Right ventricle myocardium superior (tissue), 1 donor: ENCODE measurements at places on chromosomes 1 and 21.
A peak's percentile ranks its signal among the peaks of the same experiment; 100 is the strongest.

DNA sequence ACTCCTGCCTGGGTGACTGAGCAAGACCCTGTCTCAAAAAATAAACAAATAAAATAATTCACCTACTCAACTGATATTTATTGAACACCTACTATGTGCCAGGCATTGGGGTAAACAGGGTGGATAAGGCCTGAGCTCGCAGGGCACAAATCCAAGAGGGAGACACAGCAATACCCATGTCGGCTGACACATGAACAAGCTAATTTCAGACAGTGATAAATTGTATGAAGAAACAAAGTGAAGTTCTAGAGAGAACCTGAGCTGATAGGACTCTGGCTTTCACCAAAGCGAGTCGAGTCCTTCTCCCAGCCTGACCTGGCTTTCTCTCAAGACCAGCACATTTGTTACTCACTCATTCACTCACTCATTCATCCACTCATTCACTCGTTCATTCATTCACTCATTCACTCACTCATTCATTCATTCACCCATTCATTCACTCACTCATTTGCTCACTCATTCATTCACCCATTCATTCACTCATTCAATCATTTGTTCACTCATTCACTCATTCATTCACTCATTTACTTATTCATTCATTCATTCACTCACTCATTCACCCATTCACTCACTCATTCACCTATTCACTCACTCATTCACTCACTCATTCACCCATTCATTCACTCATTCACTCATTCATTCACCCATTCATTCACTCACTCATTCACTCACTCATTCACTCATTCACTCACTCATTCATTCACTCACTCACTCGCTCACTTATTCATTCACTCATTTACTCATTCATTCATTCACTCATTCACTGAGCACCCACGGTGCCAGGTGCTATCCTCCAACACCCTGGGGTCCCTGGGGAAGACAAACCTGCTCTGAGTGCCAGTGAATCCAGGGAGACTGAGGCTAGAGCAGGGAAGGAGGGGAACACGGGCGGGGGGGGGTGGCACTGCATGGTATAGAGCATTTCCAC is 37.4 kb upstream of the CASZ1 start:
- no peak for DNase-seq

DNA sequence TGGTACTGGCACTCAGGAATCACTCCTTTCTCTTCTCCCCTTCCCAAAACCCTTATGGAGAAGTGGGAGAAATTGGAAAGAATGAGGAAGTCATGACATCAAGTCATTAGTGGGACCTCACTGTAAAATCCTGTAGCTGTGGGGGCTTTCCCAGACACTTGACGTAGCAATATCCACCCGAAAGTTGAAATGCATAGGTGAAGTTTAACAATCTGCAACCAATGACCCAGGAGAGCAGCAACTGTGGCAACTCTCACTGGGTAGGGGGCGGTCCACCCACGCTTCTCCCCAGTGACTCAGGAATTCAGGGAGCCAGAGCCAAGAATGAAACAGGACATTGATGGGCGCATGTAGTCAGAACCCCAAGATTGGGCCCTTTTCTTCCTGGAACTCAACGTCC is 27.0 kb downstream of the ABCA4 start:
- no peak for DNase-seq

DNA sequence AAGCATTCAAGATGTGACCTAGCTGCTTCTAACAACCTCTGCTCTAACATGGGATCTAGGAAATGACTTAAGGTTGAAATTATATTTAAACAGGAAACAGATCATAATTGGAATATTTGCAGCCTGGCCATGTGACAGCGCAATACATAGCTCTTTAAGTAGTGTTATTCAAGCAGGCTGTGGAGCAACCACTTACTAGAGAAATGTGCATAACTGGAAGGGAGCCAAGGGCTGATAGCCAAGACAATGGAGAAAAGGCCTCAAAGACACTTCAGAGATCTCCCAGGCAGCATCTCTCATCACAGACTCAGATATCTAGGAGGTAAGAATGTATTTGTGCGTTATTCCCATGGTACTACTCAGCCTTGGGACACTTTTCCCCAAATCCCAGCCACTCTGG is 823.0 kb upstream of the PRMT6 start:
- no peak for DNase-seq

DNA sequence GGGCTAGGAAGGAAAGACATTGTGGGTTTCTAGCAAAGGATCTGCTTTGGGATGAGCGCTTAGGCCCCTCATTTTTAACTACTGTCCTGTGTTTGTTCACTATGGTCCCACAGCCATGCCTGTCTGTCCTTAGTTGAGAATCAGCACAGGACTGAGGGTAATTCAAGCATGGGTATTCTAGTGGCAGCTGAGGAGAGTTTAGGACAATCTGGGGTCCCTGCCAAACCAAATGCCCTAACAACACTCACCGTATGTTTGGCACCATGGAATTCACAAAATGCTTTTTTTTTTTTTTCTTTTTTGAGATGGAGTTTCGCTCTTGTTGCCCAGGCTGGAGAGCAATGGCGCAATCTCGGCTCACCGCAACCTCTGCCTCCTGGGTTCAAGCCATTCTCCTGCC is 10.4 kb downstream of the ARHGEF11 start:
- DNase-seq, result no peak

DNA sequence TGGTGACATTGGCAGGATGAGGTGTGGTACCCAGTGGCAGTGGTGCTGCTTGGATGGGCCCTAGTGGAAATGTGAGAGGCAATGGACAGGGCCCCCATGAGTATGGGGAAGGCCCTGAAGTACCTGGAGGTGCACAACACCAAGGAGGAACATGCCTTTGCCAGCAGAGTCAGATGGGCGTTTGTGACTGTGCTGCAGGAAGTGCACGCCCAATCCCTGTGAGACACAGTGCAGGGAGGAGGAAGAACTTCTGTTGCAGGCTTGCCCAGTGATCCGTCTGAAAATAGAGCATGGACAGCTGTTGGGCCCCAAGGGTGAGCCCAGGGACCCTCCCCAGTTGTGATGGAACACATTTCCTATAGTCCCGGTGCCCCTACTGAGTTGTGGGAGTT is 42.7 kb downstream of the GJA5 start:
- DNase-seq, result no peak

GRCh38 chr1:160539990-160540858 is 17.2 kb upstream of the SLAMF6 start:
- no peak for DNase-seq

DNA sequence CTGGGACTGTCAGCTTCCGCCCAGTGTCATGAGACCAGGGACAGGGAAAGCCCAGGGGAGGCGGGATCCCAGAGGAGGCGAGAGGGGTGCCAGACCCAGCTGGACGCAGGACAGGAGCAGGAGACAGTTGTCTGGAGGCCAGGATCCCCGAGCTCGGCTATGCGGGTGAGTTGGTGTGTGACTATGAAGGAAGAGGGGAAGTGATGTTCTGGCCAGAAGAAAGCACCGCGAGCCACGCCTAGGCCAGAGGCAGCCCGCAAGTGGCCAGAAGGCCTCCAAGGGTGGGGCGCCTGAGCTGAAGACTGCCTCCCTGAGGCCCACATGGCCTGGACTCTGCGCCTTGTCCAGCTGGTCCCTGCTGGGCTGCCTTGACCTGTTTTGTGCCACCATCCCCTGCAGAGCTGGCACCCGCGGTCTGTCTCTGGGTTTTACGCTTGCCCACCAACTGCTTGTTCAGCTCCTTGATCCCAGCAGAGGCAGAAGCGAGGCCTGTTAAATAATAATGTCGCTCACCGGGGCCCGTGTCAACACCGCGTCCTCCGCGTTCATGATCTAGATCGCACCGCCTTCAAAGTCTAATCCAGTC is 85.2 kb upstream of the ACTL8 start:
- peak; percentile 67 for DNase-seq

GRCh38 chr1:92907949-92908684 is 53.1 kb downstream of the DIPK1A start:
- no peak for DNase-seq

GRCh38 chr1:177219554-177220458 is 49.0 kb downstream of the BRINP2 start:
- no peak for DNase-seq

DNA sequence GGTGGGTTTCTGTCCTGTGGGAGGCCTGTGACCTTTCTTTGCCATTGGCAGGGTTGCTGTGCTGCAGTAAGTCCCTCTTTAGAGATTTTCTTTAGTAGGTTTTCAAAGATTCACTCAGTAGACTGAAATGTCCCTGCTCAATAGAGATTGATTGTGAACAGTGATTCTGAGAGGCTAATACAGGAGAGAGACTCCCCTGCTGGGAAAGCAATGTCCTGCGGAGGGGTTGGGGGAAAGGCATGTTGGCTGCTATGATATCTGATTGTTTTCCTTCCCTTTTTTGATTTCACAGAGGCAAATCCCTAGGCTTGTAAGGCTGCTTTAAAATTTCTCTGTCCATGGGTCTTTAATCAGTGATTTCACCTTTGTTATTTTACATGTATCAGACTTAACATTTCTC is 589.9 kb downstream of the ADGRL2 start:
- DNase-seq, result no peak

DNA sequence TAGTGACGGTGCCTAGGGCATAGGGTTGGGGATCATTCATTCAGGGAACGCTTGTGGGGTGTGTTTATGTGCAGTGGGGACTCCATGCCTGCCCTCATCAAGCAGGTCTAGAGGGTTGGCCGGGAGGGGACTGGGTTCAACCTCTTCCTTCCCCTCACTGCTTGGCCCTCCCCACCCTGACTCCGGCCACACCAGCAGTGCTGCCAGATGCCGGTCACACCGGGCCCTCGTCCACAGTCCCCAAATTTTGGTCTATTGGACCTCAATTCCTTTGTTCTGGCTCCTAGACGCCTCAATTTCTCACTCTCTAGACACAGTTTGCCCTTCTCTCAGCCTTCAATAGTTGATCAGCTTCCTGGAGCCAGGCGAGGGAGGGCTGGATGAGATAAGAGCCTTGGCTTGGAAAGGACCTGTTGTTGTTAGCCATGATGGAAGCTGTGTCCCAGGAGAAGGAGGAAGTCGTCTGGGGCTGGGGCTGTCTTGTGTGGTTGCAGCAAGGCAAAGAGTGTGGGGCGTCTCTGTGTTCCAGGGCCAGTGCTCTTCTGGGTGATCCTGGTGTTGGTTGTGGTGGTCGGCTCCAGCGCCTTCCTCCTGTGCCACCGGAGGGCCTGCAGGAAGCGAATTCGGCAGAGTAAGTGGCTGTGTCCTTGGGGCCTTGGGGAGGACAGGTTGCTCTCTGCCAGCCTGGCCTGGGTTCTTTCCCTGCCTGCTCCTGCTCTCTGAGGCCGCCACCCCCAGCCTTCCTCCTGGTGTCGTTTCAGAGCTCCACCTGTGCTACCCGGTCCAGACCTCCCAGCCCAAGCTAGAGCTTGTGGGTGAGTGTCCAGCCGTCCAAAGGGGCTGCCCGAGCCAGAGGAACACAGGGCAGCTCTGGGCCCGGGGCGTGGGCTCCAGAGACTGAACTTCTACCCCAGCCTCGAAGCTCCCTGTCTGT is 41.1 kb upstream of the TNFRSF1B start:
- no peak for DNase-seq

DNA sequence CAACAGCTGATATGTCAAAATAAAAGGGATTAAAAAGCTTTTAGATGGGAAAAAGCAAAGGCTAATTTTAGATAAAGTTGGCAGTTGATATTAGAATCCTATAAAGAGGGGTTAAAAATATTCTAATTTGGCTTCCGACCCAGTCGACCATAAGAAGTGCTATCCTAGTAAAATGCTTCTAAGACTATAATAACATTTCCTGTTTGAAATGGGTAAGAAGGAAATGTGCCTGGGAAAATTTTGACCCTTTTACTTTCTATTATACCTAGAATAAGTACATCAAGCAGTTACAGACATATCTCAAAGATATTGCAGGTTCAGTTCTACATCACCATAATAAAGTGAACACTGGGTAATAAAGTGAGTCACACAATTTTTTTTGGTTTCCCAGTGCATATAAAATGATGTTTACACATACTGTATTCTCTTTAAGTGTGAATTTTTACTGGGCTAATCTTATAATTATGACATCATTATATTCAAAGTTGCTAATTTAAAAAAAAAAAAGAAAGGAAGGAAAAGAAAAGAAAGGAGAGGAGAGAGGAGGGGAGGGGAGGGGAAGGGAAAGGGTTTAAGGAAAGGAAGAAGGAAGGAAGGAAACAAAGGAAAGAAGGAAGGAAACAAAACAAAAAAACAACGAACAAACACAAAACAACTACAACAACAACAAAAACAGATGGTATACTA is 308.2 kb upstream of the NR5A2 start:
- DNase-seq, result no peak

DNA sequence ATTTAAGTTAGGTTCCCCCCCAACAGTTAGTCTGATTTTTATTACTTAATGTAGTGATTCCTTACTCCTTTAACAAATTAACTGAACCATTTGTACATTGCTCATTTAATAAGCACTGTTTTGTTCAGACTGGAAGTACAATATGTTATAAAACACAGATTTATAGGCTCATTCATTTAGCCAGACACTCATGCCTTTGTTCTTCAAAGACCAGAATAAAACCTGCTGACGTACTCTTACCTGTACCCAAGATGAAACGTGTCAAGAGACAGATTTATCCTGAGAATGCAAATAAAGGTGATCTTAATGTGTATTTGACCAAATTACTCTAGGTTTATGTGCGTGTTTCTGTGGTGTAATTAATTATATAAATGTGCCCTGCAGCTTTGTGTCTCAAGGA is 92.8 kb downstream of the INTS7 start:
- DNase-seq, result no peak
